Muscle of arm (tissue), 14 donors: ENCODE measurements at places on chromosomes 7 and 10. TPM values are rescaled to one million over a fixed set of nuclear protein-coding genes. Genes with fewer than 3 reads are reported as not detected.

- DNase-seq = no peak
These were observed 6.1 kb upstream of the HOXA2 start for GRCh38 chr7:27108390-27109127.

The ATP5F1C gene
- 232 TPM for polyA plus RNA-seq

DNA sequence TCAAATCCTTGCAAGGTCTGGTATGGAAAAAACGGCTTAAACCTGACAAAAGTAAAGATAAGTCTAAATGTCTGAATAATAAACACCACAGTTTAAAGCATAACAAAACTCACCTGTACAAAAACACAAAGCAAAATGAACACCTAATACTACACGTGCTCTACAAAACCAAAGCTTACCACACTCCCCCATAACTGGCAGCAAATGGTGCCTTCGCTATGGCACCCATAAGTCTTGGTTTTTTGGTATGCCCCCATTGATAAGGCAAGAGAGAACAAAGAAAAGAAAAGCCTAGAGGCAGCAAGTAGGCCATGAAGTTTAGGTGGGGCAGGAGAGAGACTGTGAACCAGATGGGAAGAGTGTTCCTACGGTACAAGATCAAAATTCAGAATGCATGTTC, 34.2 kb downstream of the PDZD8 start:
- no peak for DNase-seq

DNA sequence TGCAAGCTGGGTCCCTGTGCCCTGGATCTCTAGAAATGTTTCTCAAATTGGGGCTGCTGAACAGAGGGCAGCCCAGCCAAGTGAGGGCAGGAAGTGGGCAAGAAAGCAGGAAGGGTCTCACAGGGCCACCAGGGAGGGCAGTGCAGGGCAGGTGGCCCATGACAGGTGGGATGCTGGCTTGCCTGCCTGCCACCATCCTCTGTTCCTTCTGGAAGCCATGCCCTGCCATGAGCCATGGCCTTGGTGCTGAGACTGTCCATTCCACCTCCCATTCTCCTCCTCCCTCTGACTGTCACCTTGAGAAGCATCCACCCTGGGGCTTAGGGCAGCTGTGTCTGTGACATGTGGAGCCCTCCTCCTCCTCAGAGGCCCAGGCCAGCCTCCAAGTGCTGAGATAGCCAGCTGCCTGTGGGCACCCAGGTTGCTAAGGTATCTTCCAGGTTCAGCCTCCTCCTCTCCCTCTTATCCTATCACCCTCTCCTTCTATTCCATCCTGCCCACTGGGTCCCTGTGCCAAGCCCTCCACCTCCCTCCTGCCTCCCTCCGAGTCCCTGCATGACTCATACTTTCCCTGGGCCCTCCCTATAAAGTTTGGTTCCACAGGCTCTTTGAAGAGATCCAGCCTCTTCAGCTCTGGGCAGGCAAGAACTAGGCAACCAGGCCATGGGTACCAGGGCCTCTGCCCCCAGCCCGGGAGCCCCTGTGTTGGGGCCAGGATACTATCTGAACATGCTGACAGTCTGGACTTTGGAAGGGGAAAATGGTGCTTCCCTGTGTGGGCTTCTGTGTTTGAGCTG, 1.3 kb downstream of the VSIR start:
- DNase-seq = no peak

The FXYD4 gene
- polyA plus RNA-seq = not detected

GRCh38 chr7:77542409-77542808, 5.3 kb downstream of the PTPN12 start:
- no peak for DNase-seq
